ENCODE measurements at places on chromosomes 6 and 20. TPM values are rescaled to one million over a fixed set of nuclear protein-coding genes. Genes with fewer than 3 reads are reported as not detected.

Gene CTCFL
- total RNA-seq, result 0.55 TPM

Gene GSTA1
- not detected for total RNA-seq

Gene CLVS2
- total RNA-seq, result 10.1 TPM

Gene TP53TG5
- 1.5 TPM for total RNA-seq

DNA sequence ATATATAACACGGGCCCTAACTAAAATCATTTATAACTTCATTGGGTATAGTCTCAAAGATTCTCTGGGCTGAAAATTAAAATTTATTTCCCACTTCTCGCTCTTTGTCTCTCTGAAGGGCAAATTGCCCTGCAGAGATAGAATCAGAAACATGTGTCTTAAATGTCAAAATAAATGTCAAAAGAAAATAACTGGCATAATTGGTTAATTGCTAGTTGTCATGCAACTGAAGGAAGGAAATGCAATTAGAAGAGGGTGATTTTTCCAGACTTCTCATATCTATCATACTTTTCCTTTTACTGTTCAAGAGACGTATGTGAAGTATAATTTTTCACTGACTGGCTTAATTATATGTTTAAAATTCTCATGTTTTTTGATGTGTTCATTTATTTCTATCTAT, 80.3 kb upstream of the HMGCLL1 start:
- ATAC-seq, result no peak

DNA sequence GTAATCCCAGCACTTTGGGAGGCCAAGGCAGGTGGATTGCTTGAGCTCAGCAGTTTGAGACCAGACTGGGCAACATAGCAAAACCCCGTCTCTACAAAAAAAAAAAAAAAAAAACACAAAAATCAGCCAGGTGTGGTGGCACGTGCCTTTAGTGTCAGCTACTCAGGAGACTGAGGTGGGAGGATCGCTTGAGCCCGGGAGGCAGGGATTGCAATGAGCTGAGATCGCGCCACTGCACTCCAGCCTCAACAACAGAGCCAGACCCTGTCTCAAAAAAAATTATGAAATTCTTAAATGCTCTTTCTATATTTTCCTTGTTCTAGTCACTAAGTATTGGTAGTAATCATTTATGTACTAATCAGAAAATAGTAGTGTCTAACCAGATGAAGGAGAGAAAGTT, 30.6 kb downstream of the SYTL3 start:
- ATAC-seq, result no peak

- no peak for ATAC-seq
These were observed 10.1 kb downstream of the UTRN start for GRCh38 chr6:144295211-144295610.

DNA sequence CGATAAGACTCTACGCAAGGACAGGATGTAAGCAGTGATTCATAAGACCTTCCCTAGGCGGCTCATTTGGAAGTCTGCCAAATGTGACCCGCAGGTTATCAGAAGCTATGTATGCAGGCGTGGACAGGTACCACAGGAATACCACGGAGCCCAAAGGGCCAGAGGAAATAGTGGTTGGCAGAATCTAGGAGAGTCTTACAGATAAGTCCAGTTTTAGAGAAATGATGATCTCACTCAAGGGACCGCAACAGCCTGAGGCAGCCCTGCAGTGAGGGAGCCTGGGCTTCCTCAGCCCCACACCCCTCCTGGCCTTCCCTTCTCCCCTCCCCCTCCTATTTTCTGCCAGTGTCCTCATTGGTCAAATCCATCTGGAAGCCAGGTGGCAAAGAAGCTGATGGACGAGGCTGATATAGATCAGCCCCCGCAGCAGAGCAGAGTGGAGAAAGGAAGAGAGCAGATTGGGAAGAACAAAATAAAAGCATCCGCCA, 110.6 kb downstream of the FNDC1 start:
- ATAC-seq, result no peak

DNA sequence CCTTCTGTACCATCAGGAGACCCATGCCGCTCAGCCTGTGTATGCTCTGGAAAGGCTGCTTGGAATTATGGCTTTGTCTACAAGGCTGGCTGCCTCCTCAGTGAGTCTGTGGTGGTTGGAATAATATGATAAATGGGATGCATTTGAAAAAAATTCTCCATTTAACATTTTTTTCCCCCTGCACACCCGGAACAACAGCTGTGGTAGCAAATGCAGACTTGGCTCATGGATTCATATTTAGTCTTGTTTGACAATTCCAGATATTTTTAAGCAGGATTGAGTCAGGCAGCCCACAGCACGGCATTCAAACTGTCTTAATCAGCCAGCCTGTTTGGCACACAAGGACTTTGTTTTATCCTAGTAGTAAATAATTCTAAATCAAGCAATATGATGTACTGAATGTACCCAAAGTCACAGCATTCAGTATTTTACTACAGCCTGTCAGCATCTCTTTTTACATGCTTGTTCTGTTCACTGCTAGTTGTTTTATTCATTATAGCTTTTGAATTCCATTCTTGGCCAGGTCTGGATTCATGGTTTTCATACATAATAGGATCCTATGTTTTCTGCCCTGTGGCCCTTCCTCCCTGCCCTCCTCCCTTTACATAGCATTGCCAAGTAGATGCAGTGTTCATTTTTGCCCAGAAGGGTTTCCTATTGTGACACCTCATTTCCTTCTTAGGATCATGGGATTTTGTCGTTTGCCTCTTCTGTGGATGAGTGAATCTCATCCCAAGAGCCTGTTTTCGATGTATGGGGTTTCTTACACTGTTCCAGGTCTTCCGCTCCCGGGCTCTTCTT, 68.1 kb downstream of the LRRC1 start:
- peak; percentile 95 for ATAC-seq

DNA sequence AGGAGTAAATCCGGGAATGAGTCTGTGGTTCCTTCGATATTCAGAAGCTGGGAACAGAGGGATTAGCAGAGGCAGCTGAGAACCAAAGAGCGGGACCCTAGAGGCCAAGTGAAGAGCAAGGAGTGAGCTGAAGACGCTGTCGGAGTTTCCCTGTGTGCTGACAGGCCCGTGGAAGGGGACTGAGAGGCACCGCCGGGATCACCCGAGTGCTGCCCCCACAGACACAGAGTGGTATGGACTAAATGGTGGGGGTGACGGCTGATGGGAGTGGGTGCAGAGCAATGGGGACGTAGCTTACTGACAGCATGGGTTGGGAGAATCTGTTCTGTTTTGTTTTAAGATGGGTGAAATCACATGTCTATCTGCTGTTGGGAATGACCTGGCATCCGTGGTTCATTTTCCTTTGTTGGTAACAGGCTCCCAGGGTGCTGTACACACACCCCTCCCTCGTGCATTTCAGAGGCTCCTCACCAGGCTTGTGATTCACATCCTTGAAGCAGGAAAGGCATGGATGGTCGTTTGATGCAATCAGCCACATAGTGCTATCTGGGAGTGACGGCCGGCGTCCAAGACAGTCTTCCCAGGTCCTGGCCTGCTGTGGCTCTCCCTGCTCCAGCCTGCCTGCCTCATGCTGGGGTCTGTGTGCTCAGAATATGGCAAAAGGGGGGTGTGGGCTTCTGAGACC, 97.4 kb downstream of the THBS2 start:
- no peak for ATAC-seq

DNA sequence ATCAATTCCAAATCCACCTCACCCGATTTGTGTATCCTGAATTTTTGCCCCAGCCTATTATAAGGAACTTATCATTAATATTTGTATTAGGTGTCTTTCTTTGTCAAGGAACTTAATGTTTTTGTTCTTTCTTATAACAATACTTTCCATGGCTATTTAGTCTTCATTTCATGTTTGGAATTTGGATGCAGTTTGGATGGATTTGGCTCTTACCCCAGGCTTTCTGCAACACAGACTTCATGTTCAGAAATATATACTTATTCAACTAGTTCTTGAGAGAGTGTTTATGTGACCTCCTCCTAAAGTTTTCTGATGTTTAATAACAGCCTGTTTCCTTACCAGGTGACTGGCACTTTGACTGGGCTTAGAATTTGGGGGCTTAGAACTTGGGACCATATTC, 35.9 kb upstream of the TOX2 start:
- ATAC-seq, result no peak

- ATAC-seq, result no peak
These were observed 50.7 kb downstream of the SYNJ2 start for GRCh38 chr6:158032354-158032733.

DNA sequence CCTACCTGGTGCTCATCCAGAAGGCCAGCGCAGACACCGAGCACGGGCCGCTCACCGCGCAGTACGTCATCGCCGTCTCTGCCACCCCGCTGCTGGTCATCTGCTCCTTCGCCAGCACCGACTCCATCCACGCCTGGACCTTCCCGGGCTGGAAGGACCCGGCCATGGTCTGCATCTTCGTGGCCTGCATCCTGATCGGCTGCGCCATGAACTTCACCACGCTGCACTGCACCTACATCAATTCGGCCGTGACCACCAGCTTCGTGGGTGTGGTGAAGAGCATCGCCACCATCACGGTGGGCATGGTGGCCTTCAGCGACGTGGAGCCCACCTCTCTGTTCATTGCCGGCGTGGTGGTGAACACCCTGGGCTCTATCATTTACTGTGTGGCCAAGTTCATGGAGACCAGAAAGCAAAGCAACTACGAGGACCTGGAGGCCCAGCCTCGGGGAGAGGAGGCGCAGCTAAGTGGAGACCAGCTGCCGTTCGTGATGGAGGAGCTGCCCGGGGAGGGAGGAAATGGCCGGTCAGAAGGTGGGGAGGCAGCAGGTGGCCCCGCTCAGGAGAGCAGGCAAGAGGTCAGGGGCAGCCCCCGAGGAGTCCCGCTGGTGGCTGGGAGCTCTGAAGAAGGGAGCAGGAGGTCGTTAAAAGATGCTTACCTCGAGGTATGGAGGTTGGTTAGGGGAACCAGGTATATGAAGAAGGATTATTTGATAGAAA, 2.0 kb downstream of the SLC35D3 start:
- no peak for ATAC-seq

GRCh38 chr6:168009331-168009730, 11.9 kb downstream of the KIF25 start:
- no peak for ATAC-seq

All from motor neuron (in vitro differentiated cells).